Kasumi-1 (cell line): ENCODE measurements at places on chromosomes 1 and 21.
A peak's percentile ranks its signal among the peaks of the same experiment; 100 is the strongest.

DNA sequence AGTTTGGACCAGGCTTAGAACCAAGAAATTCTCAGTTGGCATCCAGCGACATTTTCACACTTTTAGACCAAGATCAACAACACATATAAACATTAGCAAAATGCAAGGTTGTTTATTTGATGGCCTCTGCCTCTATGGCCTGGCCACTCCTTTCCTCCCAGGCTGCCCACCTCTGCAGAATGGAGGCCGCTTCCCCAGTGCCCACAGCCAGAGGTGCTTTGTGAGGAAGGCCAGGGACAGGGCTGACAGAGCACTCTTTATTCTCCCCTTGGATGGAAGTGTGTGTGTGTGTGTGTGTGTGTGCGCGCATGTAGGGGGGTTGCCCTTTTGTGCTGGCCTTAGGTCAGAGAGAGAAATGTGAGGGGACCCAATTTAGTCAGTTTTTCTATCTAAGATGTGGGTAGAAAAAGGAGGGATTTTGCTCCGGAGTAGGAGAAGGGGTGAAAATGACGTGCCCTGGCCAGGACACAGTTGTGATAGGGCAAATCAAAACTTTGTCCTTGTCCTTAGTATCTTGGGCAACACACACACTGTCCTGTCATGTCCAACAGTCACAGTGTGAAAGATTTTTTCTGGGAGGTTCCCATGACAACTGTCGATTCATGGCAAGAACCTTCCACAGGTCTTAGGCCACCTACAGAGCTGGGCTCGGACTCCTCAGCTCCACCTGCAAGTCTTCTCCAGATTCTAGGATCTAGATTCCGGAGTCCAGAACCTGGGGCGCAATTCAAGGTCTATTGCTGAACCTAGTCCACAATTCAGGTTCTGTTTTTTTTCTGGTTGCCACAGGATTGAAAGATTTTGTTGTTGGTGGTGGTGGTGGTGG is 104.9 kb upstream of the SLC2A1 start:
- no peak for DNase-seq

DNA sequence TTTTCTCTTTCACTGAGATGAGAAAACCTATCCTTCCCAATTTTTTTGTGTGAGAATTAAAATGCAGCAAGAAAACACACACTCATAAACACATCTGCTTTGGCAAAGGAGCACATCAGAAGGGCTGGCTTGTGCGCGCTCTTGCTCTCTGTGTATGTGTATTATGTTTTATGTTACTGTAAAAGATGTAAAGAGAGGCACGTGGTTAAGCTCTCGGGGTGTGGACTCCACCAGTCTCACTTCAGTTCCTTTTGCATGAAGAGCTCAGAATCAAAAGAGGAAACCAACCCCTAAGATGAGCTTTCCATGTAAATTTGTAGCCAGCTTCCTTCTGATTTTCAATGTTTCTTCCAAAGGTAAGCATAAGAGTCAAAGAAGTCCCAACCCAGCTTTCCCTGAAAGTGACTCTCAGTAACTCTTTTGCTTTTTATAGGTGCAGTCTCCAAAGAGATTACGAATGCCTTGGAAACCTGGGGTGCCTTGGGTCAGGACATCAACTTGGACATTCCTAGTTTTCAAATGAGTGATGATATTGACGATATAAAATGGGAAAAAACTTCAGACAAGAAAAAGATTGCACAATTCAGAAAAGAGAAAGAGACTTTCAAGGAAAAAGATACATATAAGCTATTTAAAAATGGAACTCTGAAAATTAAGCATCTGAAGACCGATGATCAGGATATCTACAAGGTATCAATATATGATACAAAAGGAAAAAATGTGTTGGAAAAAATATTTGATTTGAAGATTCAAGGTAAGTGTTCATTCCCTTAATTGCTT is at the start of gene CD2:
Gene CD2 (plus strand): TSS at position 233 of the 780 bp plus-strand sequence. CDS start 63 bp downstream, at position 296.
- peak; percentile 52 for DNase-seq

DNA sequence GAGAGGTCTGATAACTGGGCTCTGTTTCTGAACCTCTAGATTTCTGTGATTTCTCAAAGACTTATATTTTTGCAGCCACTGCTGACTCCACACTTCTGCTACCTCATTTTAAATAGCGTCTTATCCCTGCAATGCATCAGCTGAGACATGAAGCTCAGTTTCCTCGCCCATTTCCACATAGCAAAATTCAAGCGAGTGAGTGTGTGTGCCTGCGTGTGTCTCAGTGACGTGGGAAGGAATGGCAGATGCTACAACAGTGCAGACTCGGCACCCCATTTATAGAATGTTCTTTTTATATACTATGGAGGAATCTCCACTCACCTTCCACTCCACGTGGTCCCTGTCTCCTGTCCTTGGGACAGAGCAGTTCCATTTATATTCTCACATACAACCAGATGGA is 35.7 kb downstream of the ZMYND12 start:
- DNase-seq, result no peak

DNA sequence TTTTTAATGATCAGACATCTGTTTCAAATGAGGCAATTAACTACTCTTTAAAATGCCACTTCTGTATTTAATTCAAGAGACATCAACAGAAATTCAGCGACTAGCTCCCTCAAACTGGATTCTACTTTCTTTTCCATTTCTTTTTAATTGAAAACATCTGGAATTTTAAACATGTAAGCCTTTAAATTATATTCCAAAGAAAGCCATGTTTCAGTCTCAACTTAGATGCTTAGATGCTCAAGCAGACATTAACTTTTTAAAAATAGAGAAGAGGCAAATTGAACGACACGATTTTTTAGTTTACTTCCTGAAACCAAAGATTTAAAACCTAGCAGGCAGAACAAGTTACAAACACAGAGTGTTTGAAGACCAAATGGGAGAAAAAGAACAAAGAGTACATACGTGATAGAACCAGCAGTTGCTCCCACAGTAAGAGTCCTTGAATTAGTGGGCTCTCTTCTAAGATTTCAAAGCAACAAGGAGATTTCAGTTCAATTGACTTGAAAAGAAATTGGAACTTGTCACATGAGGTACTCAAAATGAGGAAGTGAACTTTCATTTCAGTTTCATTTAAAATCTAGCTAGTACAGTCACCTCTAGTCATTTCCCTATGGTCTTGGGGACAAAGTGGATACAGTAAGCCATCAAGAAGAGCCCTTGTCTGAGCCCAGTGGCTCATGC is at the start of gene CTSS:
Gene CTSS (minus strand): TSS at position 483 of the 681 bp plus-strand sequence. CDS start 1,015 bp downstream, outside the sequence.
- peak; percentile 91 for DNase-seq

GRCh38 chr1:42981255-42981805 is 22.7 kb upstream of the SLC2A1 start:
- no peak for DNase-seq

DNA sequence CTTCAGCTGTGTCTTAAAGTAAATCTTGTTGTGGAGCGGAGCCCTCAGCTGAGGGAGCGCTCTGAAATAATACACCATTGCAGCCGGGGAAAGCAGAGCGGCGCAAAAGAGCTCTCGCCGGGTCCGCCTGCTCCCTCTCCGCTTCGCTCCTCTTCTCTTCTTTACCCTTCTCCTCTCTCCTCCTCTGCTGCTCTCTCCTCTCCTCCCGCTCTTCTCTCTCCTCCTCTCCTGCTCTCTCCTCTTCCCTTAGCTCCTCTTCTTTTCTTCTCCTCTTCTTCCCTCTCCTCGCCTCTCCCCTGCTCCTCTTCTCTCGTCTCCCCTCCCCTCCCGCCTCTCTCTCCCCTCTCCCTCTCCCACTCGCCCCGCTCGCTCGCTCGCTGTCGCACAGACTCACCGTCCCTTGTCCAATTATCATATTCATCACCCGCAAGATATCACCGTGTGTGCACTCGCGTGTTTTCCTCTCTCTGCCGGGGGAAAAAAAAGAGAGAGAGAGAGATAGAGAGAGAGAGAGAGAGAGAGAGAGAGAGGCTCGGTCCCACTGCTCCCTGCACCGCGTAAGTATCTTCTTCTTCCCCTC is at the start of gene PROX1:
Gene PROX1 (plus strand): TSS at position 47 of the 580 bp plus-strand sequence. CDS start 8,563 bp downstream, outside the sequence.
- no peak for DNase-seq

DNA sequence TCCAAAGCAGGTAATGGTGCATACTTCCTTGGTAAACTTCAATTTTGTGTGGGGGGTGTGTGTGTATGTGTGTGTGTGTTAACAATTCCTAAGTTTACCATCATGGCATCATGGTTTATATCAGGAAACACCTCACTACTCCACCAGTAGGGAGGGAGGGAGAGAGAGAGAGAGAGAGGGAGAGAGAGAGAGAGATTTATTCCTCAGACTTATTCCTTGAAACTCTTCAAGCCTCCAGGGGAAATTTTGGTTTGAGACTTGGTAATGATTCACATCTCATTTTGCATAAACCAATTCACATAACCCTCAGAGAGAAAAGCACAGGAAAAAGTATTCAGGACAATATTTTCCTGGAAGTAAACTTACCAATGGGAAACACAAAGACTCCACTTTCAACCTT is 115.0 kb downstream of the TTLL7 start:
- no peak for DNase-seq

- peak; percentile 86 for DNase-seq
Measured at GRCh38 chr21:35226968-35227744, 178.1 kb upstream of the RUNX1 start.

DNA sequence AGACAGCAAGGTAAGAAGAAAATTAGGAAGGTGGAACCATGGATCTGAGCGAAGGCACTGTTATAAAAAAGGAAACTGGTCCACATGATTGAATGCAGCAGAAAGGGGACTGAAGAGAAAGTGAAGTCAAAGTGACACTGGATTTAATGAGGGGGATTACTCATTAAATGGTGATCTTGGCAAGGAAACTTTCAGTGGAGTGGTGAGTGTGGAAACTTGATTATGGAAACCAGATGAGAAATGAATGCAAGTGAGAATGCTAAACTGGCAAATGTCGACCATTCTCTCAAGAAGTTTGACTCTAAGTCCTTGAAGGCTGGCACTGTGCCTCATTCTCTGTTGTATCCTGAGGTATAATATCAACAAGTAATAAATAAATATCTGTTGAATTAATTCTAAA is 23.3 kb downstream of the COLGALT2 start:
- DNase-seq, result no peak

- DNase-seq, result no peak
Measured at GRCh38 chr1:244294599-244295224, 157.0 kb downstream of the ADSS2 start.

DNA sequence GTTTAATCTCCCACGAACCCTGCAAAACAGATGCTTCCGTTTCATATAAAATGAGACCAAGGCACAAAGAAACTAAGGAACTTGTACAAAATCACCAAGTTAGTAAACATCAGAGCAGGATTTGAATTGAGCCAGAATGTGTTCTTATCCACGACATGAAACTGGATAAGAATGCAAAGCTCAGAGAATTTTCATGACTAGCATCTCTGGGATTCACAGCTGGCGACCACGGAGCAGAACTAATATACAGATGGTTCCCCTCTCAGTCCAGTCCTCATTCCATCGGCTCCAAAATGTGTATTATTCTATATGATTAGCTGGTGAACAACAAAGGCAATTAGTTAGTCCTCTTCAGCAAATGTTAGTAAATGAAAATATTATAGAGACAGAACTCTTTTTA is 72.3 kb upstream of the ERG start:
- no peak for DNase-seq

GRCh38 chr1:85315789-85316188 is 39.4 kb upstream of the BCL10 start:
- DNase-seq, result no peak

GRCh38 chr1:115113766-115114165 is 24.5 kb upstream of the TSPAN2 start:
- DNase-seq, result no peak

DNA sequence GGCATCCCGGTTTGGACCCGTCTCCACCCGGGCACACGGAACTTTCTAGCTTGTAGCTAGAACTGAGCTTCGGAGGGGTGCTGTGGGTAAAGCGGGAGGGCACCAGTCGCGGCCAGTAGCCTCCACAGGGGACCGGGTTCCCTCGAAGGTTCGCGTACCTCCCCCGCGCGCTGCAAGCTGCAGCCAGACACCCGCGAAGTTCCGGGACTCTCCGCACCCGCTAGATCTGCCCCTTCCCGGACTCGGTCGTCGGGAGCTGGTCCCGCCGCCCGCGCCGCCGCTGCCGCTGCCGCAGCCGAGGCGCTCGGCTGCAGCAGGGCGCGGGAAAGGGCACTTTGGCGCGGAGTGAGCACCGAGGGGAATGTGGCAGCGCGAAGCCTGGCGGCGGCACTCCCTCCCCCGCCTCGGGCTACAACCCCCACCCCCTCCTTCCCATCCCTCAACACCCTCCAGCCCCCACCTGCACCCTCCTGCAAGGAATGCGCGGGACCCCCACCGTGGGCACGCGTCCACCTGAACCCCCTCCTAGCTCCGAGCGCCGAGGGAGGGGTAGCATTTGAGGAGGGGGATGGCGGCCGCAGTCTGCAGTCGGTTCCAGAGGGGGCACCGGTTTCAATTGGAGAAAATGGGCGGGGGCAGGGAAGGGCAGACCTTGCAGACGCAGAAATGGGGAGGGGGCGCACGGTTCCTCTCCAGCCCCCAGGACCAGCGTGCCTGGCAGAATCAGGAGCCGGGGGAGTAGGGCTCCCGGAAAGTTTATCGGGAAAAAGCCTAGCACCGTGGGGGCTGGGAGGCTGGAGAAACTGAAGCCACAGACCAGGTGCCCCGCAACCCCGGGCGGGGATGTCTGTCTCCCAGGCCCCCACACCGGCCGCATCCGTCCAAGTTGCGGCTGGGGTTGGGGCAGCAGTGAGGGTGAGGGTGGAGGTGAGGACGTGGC is 968 bp downstream of the CSMD2 start:
- DNase-seq, result no peak

DNA sequence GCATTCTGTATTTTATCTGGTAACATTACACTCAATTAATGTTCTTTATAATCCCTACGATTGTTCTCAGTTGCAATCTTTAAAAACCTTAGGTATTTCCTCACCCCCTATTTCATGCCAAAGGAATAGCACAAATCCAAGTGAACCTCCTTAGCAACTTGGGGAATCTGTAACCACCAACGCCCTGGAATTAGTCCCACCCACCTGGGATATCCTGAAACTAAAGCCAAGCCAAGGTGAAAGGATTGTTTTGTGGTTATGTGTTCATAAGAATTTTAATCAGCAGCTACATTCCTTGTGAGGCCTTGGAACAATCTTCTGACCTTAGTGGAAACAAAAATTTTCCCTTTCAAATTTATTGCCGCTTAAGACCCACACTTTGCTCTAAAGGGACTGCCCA is 908.7 kb downstream of the TTLL7 start:
- DNase-seq, result no peak

DNA sequence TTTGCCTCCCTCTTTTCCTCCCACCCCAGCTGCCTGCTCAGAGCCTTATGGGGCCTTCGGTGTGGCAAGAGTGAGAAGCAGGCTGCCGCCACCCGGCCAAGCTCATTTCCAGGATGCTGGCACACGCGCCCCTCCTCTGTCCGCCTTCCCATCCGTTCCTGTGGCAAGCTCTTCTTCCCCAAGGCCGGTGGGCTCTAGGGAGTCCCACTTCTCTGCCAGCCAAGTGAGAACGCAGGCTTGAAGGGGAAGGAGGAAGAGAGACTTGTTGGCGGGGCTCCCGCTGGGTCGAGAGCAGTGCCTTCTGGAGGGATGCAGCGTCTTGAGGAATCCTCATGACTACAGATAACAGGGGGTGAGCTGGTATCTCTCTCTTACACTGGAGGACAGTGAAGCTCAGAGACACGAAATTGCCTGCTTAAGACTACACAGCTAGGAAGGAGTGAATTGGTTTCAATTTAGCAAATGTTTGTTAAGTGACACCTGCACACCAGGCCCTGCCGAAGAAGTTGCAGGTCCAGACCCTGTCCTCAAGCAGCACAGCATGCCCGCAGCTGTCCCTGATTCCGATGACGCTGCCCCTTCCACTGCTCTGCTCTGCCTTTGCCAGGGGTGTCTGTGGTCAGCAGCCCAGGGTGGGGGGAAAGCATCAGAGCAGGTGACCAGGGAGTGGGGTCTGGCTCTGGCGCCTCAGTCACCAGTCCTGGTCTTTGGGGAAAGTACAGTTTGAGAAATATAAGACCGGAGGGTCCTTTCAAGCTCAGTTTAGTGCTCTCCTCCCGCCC is 40.1 kb upstream of the FOXO6 start:
- DNase-seq, result peak; percentile 23
